RPMI7951 (cell line): ENCODE measurements at places on chromosomes 12 and 14. TPM values are rescaled to one million over a fixed set of nuclear protein-coding genes. Genes with fewer than 3 reads are reported as not detected.

Gene IL23A
- total RNA-seq: 0.36 and 1.3 TPM in 2 replicates

Gene KRT83
- not detected in 2 replicates for total RNA-seq

Gene NOVA1
- total RNA-seq: not detected in 2 replicates

GRCh38 chr12:122423258-122424165 is 1.0 kb upstream of the CLIP1 start:
- peak; percentile 17 for DNase-seq

DNA sequence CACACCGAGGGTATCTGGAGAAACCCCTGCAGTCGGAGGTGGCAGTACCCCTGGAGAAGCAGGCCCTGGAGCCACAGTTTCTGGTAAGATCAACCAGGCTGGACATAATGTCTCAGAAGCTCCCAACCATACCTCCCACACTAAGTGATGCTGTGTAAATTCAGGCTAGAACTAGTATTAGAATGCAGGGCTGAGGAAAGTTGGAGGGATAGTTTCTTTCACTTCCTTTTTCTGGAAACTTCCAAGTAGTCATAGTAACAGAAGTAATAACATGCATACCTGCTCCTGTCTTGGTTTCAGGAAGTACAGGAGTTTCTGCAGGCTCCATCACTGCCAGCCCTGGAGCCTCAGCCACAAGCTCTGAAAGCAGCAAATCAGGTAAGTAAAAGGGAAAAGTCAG is 228.1 kb upstream of the CNTN1 start:
- no peak for DNase-seq

- no peak for DNase-seq
Measured at GRCh38 chr14:26851793-26852192, 254.0 kb upstream of the NOVA1 start.

DNA sequence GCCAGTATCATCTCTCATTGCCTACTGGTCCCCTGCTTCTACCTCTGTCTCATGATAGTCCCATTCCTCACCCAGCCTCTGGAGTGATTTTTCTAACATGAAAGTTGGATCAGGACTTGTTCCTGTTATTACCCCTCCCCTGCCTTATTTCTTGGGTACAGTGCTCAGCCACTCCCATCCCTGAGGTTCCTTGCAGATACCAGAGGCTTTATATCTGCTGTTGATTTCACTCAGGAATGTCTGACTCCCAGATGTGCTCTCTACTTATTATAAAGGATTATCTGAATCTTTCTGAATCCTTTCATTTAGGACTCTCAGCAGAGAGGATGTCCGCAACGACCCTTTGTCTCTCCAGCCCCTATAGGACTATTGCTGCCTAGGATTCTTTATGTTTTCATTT is 111.2 kb downstream of the LRRK2 start:
- DNase-seq: no peak

- DNase-seq: peak; percentile 81
Measured at GRCh38 chr14:23237772-23238594, at the start of gene RNF212B. Gene RNF212B, plus strand, starts transcription at chr14:23237936. Its CDS starts 2,410 bp downstream, at chr14:23240346.

DNA sequence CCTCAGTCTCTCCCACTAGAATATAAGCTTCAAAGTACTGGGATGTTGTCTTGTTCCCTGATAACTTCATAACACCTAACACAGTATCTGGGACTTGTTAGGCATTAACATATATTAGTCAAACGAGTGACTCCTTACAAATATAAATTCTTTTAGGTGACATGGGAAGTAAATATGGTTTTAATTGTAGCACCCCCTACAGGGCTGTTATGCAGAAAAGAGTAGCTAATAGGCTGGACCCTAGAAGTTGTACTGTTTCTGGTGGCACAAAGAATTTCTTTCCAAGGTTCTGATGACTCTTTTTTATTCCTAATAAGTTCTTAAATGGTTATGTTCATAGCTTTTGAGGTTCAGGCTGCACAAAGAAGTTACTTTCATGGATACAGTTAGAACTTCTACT is 29.8 kb downstream of the GPATCH2L start:
- DNase-seq: no peak
